ENCODE measurements at places on chromosomes 12 and 14.

DNA sequence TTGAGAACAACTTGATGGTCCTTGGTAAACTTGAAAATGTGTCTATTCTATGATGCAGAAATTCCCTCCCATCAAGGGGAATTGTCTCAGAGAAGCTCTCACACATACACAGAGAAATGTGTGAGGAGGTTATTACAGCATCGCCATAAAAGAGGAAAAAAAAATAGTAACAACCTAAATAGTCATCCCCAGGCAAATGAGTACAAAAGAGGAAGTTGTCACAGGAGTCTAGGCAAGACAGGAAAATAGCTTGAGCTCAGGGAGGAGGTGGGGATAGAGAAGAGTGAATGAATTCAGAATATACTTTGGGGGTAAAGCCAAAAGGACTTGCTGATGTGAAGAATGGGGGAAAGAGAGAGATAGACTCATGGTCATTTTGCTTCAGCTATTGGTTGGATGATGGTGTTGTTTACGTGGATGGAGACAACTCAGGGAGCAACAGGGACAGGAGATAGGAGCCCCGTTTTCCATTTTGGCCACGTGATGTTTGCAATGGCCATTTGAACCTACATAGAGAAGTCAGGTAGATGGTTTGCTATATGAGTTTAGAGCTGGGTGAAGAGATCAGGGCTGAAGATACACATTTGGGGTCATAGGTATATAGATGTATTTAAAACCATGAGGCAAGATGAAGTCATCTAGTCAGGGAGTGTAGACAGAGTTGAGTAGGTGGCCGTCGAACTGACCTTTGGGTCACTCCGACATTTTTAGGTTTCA is 20.3 kb downstream of the LRRC74A start:
- no peak for DNase-seq

- peak; percentile 65 for DNase-seq
Measured at GRCh38 chr14:24840204-24840893, 206.4 kb upstream of the GZMB start.

DNA sequence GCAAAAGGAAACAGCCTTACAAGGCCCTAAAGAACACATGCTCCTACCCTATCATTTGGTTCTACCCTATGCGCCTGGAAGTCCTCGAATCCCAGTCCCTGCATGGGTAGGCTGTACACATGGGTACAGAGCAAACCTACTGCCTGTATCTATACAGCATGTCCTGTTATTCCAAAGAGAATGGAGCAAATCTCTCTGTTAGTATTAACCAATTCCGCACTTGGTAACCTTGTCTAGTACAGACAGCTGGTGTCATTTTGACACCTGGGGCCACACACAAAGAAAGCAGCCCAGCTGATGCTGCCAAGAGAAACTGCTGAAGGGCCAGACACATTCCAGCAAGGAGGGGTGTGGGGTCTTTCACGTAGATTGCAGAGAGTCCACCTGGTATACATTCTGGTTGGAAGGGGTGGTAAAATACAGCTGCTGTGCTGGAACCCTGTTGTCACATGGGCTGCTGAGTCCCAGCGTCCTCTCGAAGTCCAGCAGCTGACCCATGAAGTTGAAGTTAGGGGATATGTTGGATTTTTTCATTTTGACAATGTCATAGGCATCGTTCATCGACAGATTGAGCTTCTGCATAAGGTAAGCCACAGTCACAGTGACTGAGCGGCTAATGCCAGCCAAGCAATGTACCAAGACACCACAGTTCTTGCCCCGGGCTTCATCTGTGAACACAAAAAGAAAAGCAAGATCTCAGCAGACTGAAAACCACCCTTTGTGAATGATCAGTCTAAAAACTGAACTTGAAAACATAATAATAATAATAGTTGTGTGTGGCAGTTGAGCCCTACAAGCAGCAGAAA is 3.2 kb downstream of the DUSP6 start:
- no peak for DNase-seq

DNA sequence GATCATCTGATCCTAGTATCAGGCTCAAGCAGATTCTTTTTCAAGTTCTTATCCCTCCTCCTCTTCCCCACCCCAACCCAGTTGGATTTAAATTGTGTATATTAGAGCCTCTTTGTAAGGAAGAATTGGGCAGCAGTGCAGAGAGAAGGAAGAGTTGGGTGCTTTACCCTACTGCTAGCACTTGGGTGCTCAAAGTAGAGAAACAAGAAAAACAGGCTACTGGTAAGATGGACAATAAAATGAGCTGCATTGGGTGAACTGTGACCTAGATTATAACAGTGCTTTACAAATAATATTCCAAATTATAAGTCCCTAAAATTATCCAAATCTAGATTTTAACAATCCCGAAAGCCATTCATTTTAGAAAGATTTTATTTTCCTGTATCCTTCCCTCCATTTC is 363.4 kb upstream of the GARIN6 start:
- DNase-seq, result no peak

DNA sequence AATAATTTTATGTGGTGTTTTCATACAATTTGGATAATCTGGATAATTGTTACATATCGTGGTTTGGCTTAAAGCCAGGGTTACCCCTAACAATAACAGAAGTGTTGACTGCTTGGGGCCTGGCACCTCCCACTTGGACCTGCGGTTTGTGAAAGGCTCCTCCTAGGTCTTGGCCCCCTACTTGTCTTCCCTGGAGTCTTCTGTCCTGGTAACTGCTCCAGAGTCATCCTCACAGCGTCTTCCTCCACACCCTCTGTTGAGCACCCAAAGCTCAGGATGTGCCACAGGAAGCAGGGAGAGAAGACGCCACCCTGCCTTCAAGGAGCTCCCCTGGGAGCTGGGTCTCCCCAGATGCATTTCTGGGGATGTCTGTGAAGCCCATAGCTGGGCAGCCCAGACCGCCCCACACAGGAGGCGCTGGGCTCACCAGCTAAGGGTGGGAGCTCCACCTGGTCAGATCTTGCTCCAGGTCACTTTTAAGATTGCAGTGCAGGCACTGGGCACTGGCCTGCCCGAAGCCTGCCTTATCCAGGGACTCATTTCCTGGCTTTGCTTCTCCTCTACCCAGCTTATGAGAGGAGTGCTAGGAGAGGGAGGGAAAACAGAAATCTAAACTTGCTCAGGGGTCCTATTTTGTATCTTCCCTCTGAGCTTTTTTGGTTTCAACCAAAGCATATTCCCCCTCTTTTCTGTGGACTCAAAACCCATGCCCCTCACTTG is 98.2 kb downstream of the ZFP36L1 start:
- no peak for DNase-seq

DNA sequence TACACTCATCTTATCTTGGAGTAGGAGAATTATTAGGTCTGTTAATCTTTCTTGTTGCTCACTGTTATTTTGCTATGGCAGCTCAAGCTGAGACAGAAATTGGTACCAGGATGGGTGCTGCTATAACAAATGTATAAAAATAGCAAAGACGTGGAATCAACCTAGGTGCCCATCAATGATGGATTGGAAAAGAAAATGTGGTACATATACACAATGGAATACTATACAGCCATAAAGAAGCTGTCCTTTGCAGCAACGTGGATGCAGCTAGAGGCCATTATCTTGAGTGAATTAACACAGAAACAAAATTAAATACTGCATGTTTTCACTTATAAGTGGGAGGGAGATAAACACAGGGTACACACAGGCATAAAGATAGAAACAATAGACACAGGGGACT is 14.8 kb upstream of the LTA4H start:
- DNase-seq, result no peak

DNA sequence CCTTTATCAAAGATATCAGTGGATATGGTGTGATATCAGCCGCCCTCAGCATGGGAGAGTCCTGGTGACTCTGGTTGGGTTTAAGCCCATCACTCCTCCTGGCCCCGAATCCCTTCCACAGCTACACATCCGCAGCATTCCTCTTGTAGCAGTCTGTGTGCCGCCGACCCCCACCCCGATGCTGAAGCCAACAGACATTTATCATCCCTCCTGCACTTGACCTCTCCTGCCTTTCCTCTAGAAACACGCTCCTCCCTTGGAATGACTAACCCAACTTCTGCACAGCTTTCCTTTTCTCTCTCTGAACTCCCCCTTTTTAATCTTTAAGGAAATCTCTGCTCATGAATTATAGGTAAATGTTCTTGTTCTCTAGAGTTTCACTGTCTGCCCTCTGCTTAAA is 250.9 kb upstream of the FOXN3 start:
- peak; percentile 25 for DNase-seq
